ENCODE measurements at places on chromosomes 16 and 17. TPM values are rescaled to one million over a fixed set of nuclear protein-coding genes. Genes with fewer than 3 reads are reported as not detected.

The TMC7 gene
- 1.4 TPM for polyA plus RNA-seq

The C17orf78 gene
- polyA plus RNA-seq = 4.0 TPM

The PRR29 gene
- polyA plus RNA-seq = 1.1 TPM

The NPIPA3 gene
- 1.6 TPM for polyA plus RNA-seq

The SMTNL2 gene
- polyA plus RNA-seq = not detected

The PRSS27 gene
- 1.3 TPM for polyA plus RNA-seq

The KRT40 gene
- not detected for polyA plus RNA-seq

The TMEM98 gene
- polyA plus RNA-seq = 203 TPM

DNA sequence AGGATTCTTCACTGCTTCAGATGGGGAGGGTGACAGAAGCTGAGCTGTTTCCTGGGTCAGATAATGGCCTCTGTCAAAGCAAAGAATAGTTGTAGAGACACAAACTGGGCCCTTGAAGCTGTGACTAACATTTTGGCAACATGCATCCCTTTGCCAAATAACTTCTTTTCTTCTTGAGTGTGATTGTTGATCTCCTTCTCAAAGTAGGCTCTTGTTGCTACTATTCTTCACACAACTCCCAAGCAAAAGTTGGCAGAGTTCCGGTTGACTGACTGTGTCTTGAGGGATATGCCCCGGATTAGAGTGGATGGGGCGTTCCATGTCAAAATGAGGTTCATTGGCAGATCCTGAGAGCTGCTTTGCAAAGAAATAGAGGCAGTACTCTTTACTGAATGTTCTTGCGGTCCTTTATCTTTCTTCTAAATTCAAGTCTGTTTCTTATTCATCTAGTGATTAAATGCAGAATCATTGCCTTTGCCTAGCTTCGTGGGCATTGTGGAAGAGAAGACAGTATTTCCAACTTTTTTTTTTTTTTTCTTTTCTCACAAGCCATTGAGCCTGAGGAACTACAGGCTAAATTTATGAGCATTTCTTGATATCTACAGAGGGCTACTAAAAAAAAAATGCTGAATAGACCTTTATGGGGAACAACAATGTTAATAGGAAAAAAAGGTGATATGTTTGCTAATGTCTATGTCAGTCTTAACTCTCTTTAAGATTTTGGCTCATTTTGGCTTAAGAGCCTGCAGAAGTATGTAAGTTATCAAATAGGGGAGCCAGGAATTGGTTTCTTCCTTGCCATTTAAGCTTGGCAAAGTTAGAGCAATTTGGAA lies 5.8 kb downstream of the WIPF2 start:
- DNase-seq = no peak

- DNase-seq = no peak
These were observed 13.0 kb downstream of the SPIRE2 start for GRCh38 chr16:89841275-89841674.

- no peak for DNase-seq
These were observed 12.6 kb upstream of the CDR2 start for GRCh38 chr16:22386976-22387375.

DNA sequence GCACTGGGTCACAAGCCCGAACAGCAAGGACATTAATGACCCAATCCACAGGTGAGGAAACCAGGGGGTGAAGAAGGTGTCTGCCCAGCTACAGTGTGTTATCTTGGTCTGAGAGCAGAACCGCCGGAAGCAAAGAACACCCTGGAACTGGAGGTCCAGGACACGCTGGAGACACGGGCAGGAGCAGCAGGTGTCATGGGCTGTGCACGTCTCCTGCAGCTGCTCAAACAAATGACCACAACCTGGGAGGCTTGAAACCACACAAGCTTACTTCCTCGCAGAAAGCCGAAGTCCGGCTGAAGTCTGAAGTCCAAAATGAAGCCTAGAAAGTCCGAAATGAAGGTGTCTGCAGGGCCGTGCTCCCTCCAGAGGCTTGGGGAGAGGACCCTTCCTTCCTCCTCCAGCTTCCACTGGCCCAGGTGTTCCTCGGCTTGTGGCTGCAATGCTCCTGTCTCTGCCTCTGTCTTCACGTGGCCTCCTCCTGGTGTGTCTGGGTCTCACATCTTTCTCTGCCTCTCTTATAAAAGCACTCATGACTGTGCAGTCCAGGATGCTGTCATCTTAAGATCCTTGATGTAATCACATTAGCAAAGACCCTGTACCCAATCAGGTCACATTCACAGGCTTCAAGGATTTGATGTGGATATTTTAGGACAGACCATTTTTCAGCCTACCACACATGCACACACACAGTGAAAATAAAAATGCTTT lies 351.2 kb downstream of the C16orf95 start:
- DNase-seq = peak; percentile 14

- DNase-seq = no peak
These were observed 16.9 kb downstream of the SRCAP start for GRCh38 chr16:30715750-30716445.

- DNase-seq = no peak
These were observed 5.8 kb downstream of the TXNDC11 start for GRCh38 chr16:11736903-11737302.

DNA sequence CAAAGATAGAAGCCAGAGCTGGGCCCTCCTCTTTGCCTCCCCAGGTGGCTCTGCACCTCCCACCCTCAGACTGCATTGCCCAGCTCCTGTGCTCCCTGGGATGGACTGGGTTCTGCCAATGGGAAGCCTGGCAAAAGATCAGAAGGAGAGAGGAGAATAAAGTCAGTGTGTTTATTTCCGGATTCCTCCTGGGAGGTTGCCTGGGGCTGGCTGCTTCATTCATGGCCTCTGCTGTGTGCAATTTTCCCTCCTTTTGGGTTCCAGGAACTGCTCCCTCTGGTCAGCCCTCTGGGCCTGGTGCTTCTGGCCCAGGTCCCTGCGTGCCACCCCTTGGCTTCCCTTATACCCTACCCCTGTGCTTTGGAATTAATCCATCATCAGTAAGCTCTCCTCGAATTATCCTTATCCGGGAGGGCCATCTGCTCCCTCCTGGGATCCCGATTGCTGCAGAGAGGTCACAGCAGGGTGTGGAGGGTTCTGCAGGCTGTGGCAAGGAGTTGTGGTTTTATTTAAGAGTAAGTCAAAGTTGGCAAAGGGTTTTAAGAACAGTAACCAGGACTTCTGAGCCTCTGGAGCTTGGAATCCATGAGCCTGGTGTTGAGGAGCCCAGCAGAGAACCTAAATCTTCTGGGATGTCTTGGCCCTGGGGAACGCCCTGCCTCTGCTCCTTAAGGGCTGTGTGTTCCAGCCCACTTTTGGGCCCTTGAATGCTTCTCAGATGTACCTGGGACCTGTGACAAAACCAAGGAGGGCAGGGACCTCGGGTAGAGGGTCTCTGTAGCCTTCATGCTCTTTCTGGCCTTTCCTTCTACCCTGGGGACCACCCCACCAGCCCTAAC lies 8.2 kb upstream of the MMP2 start:
- no peak for DNase-seq

GRCh38 chr17:59634632-59635541 lies 15.2 kb downstream of the CLTC start:
- DNase-seq = peak; percentile 43

GRCh38 chr17:58310511-58311428 lies 17.8 kb downstream of the TSPOAP1 start:
- no peak for DNase-seq

- DNase-seq = peak; percentile 26
These were observed 396.7 kb upstream of the MAF start for GRCh38 chr16:79997257-79997656.

DNA sequence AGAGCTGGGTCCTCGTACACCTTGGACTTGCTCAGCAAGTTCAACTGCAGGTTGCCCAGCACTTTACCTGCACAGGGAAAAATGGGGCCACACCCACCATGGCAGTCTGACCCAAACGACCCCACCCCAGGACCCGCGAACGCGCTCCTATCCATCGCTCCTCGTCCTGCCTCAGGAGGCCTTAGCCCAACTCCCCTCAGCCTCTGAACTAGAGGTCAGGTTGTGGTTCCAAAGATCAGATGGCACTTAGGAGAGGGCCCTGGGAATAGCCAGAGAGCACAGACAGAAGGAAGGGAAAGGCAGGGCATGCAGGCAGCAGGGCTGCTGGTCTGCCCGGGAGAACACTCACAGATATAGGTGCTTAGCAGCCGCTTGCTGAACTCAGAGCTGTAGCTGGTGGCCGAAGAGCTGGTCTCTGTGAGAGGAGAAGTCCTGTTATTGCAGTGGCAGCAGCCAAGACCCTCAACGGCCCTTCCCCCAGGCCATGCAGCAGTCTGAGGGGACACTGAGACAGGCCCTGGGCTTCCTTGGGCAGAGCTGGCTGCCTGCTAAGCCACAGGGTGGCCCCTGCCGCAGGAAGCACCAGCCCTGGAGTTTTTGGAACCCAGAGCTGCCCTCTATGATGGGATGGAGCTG lies 6.9 kb downstream of the ZACN start:
- DNase-seq = no peak

DNA sequence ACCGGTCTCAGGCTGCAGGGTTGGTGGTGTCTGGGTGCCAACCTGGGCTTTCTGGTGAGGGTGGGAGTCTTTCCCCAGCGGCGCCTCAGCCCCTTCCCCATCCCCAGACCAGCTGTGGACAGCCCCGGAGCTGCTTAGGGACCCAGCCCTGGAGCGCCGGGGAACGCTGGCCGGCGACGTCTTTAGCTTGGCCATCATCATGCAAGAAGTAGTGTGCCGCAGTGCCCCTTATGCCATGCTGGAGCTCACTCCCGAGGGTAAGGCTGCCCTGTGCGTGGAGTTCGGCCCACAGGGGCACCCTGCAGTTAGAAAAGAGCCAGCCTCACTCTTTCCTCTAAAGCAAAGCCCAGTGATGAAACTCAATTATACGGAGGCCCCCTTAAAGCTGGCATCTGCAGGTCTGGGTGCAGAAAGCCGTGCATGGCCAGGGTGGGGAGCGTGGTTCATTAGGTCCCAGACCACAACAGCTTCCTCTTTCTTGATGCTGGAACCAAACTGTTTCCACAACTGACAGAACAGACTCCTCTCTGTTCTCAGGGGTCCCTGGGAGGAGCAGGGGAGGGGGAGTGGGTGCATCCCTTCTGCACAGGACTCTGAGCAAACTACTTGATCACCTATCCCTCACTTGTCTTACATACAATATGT lies 10.7 kb downstream of the GUCY2D start:
- DNase-seq = no peak

DNA sequence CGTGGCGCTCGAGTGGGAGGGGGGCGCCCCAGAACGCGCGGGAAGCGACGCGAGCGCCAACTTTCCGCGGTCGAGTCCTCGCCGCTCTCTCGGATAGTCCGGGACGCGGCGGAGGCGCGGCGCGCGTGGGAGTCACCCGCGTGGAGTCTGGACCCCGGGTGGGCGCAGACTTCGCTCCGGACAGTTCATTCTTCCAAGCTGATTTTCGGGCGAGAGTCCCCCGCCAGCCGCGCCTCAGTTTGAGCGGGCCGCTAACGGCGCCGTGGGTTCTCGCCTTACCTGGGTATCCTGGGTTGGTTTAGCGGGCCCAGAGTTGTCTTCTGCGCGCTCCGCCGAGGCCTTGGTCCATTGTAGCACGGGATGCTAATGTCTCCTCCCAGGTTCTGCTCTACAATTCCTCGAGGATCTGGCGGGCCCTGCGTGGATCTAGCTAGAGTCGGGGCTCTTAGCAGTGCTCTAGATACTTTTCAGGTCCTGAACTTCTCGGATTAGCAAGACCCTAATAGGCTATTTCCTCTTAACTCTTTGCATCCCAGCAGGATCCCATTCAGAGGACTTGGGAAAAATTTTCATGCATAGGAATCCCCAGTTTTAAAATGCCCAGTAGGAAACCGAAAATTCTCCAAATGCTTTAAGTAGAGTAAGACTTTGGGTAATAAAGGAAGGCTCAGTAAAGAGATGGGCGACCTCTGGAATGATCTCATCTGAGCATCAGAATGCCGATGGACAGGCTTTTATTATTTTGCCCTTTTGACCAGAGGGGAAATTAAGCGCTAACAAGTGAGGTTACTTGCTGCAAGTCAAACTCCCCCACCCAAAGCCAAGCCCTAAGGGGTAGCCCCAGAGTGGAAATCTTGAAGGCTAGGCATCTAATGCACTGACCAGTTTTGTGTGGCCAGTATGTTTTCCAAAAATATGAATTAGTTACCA lies 537 bp upstream of the GJC1 start:
- DNase-seq = no peak

DNA sequence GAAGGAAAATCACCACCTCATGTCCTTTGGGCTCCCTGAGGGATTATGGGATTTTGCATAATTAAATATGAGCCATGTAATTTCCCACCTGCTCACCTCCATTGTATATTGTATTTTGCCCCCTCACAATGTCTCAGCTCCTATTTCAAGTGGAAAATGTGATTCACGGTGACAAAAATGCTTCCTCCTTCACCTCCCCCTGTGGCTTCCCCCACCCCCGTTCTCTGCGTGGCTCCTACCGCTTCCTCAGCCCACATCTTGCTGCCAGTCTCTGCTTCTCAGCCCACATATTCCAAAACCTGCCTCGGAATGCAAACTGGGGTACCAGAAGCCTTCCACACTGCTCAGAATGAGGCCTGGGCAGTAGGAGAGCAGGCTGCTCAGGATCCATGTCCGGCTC lies 394.5 kb upstream of the C16orf82 start:
- no peak for DNase-seq

DNA sequence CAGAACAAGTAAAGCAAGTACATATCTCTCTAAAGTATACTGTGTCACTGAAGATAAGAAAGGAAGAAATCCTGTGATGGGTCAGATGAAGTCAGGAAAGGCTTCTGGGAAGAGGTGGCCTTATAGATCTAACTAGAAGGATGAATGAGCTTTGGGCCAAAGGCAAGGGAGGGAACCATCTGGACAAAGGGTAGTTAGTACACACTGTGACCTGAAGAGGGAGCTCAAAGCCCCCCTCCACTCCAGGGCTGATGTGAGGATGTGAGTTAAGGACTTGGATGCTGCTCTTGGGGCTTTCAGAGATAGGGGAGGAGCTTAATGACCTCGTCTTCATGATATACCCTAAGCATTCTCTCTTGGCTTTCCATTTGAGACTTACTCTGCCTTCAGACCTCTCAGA lies 185.3 kb upstream of the CACNG3 start:
- DNase-seq = peak; percentile 53

DNA sequence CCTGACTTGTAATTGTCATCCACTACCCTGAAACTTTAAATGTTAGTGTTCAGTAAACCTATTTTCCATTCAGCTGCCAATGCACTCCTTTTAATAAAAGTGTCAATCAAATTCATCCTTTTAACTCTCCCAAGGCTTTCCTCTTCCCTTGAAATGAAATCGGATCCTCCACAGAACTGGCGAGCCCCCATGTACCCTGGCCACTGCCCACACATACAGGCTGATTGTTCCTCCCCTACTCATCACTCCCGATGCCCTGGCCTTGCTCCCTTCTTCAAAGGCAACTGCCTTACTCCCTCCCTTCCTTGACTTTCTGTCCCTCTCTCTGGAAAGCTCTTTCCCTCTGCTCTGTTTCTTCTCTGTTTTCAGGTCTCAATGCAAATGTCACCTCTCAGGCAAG lies 7.6 kb downstream of the KRT33A start:
- DNase-seq = no peak
